ENCODE measurements at places on chromosomes 13 and 19. TPM values are rescaled to one million over a fixed set of nuclear protein-coding genes. Genes with fewer than 3 reads are reported as not detected.

Gene F10
- not detected for total RNA-seq

Gene ATXN8OS
- total RNA-seq, result not detected

Gene ACOD1
- not detected for total RNA-seq

DNA sequence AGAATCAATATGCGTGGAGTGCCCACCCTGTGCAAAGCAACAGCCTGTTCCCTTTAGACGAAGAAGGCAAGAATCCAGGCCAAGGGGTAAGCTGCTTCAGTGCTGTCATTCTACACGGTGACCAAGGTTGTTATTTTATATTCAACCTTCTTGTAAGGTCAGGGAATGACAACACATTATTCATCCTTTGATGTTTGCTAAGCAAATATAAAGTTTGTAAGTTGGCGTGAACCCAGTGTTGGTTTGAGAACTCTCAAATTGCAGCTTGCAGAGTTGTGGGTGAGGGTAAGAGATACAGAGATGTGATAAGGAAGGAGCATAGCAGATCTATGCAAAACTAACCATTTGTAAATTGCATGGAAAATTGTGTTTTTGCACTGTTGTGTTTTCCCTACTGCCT, 436.7 kb downstream of the FGF9 start:
- no peak overlapping the region for H3K4me3 ChIP-seq
- H3K4me1 ChIP-seq, result peaks cover 47% of the 10 kb centered on the region
- H3K27ac ChIP-seq, result no peak overlapping the region
- H3K36me3 ChIP-seq, result peaks cover 10% of the 10 kb centered on the region

DNA sequence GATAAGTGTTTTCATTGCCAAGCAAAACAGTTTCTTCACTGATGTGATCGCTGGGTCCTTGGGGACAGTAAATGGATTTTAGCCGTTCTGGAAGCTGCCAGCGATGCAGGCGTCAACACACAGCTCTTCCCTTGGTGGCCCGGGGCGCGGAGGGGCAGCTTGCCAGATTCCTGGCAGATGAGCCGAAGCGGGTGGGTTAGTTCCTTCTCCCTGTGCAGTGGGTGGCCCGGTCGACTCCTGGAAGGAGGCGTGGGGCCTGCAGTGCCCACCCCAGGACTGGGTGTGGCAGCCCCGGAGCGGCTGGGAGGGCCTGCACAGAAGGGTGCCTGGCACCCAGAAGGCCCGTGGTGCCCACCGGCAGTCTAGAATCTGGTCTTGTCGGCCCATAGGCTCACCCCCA, 69.0 kb downstream of the KDM4B start:
- H3K27ac ChIP-seq, result no peak overlapping the region
- no peak for DNase-seq
- H3K36me3 ChIP-seq, result peaks cover 3% of the 10 kb centered on the region
- no peaks in the 10 kb centered on the region for H3K4me1 ChIP-seq
- H3K27me3 ChIP-seq, result no peaks in the 10 kb centered on the region
- H3K4me3 ChIP-seq, result no peak overlapping the region

DNA sequence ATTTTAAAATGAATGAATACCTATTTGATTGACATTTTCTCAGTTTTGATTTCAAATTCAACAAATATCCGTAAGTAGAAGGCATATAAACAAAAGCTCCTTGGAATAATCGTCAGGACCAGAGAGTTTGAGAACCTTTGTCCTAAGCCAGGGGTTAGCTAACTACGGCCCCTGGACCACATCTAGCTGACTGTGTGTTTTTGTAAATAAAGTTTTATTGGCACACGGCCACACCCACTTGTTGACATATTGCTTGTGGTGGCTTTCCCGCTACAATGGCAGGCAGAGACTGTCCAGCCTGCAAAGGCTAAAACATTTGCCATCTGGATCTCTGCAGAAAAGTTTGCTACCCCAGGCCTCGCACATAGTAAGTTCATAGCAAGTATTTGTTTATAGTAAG, 83.4 kb downstream of the GNG7 start:
- no peak for DNase-seq
- peak overlapping the region; percentile 100 for H3K27ac ChIP-seq
- peak overlapping the region; percentile 47 for H3K4me3 ChIP-seq
- H3K36me3 ChIP-seq, result peaks cover 2% of the 10 kb centered on the region
- no peaks in the 10 kb centered on the region for H3K27me3 ChIP-seq
- peaks cover 69% of the 10 kb centered on the region for H3K4me1 ChIP-seq
